Anterior cingulate cortex (tissue), 58 donors: ENCODE measurements at places on chromosomes 2 and 18.

DNA sequence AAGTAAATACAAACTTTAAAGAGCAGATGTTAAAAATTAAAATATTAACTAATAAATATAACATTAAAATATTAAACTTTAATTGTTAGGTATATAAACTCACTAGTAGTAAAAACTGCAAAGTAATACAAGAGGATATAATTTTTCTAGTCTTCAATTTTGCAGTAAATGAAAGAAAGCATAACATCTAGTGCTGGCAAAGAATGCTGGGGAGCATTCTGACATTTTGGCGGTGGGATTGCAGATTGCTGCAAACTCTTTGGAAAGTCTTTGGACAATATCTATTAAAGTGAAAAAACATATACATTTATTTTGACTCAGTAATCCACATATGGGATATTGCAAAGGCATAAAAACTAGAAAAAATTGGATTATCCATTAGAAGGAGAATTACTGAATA is 175.0 kb downstream of the GCA start:
- no peak for DNase-seq

DNA sequence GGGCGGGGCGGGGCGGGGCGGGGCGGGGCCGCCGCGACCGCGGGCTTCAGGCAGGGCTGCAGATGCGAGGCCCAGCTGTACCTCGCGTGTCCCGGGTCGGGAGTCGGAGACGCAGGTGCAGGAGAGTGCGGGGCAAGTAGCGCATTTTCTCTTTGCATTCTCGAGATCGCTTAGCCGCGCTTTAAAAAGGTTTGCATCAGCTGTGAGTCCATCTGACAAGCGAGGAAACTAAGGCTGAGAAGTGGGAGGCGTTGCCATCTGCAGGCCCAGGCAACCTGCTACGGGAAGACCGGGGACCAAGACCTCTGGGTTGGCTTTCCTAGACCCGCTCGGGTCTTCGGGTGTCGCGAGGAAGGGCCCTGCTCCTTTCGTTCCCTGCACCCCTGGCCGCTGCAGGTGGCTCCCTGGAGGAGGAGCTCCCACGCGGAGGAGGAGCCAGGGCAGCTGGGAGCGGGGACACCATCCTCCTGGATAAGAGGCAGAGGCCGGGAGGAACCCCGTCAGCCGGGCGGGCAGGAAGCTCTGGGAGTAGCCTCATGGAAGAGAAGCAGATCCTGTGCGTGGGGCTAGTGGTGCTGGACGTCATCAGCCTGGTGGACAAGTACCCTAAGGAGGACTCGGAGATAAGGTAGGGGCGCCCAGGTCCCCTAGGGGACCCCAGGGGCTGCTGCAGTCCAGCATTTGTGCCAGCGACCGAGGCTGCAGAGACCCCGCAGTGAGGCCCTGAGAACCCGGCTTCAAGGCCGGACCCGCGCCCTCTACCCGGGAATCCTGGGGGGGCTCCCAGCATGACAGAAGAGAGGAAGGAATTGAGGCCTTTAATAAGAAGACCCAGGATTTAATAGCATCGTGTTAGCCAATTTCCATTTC is at the start of gene KHK:
TSS of gene KHK (plus strand) at position 49 of the 870 bp plus-strand sequence. CDS start at position 537, 488 bp downstream.
- no peak for DNase-seq

- DNase-seq, result no peak
These were observed 94.0 kb downstream of the AQP4 start for GRCh38 chr18:26771524-26771923.

DNA sequence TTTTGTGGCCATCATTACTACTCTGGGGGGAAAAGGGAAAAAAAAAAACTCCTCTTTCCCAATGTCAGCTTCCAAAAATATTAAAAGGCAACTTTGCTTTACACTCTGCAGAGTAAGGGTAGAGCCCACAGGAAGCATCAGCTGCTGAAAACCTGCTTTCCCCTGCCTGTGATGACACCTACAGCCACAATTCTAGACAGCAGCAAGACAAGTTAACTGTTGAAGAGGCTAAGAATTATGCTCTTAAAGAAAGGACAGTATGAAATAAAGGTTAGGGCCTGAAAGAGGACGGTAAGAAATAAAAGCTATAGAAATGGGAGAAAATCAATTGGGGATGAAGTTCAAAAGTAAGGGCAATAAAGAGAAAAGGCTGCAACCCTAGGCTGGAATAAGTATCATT is 3.0 kb downstream of the PDE11A start:
- no peak for DNase-seq

GRCh38 chr2:241795021-241795999 is 13.7 kb upstream of the NEU4 start:
- no peak for DNase-seq

DNA sequence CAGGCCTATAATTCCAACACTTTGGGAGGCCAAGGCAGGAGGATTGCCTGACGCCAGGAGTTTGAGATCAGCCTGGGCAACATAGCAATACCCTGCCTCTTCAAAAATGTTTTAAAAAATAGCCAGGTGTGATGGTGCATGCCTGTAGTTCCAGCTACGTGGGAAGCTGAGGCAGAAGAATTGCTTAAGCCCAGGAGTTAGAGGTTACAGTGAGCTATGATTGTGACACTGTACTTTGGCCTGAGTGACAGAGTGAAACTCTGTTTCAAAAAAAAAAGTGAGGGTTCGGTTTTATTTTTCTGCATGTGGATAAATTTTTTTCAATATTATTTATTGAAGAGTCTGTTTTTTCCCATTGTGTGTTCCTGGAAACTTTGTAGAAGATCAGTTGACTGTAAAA is 208.1 kb downstream of the SLC4A3 start:
- DNase-seq, result no peak

- no peak for DNase-seq
These were observed 89.7 kb downstream of the KCTD1 start for GRCh38 chr18:26458526-26459232.

DNA sequence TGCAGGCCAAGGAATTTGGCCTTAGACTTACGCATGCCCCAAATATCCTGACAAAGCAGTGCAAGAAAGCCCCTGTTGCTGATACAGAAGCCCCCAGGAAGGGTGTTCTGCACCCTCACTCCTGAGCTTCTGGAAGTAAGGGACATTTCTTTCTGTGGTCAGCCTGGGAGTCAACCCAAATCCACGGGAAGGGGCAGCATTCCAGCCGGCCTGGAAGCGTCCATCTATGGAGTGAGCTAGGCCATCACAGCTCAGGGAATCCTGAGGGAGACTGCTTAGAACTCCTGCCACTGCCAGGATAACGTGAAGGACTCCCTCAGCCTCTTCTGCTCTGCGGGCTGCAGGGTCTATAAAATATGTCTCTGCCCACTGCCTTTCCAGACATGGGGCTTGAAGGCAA is 173.9 kb downstream of the ANAPC1 start:
- DNase-seq, result no peak

DNA sequence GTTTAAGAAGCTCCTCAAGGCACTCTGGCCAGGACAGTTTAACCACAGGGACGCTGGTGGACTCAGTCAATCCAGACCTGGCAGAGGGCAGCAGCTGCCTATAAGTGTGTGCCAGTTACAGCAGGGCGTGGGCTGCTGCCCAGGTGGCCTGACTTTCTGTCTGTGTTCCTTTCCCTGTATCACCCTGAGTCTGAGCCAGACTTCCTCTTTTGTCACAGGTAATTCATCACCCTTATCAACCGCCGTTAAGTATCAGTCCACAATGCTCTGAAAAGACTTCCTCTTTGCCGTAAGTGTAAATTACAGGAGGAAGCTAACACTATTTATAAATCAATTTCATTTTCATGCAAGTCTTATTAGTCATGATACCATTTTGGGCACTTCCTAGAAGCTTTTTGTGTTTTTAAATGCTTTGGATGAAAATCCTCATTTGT is 7.0 kb downstream of the LPIN1 start:
- DNase-seq, result no peak

GRCh38 chr2:159004849-159005248 is 36.4 kb downstream of the TANC1 start:
- DNase-seq, result no peak

- no peak for DNase-seq
These were observed 171.1 kb upstream of the SKOR2 start for GRCh38 chr18:47422524-47422923.

GRCh38 chr2:46187112-46187618 is 110.0 kb upstream of the EPAS1 start:
- no peak for DNase-seq

DNA sequence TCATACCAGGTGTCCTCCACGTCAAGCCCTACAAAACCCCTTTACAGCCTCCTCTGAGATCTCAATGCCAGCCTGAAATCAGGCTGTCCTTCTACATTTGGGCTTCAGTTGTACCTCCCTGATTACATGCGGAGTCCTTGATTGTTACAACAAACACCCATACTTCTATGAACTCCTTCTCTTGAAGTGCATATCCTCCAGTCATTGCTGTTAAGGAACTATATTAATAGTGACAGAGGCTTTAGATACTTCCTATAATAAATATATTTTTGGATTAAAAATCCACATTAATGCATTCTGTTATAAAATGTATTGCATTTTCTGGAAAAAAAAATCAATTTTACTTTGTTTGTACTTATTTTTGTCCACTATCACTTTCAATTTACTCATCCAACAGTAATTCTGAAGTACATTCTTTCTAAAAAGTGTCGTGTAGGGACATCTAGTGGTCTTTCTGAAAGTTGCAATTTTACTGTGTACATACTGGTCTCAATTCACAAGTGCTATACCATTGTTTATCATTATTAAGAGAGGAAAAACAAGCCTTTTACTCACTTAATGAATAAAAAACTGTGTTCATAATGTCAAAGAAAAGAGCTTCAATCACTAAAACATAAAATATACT is 316.4 kb downstream of the DSEL start:
- DNase-seq, result no peak

DNA sequence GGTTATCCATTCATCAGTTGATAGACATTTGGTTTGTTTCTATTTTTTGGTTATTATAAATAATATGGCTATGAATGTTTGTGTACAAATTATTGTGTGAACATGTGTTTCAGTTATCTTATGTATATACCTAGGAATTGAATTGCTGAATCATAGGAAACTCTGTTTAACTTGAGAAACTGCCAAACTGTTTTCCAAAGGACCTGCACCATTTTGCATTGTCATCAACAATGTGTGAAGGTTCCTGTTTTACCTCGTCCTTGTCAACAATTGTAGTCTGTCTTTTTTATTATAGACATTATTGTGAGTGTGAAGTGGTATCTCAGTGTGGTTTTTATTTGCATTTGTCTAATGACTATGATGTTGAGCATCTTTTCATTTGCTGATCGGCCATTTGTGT is 17.1 kb downstream of the PDK1 start:
- no peak for DNase-seq

DNA sequence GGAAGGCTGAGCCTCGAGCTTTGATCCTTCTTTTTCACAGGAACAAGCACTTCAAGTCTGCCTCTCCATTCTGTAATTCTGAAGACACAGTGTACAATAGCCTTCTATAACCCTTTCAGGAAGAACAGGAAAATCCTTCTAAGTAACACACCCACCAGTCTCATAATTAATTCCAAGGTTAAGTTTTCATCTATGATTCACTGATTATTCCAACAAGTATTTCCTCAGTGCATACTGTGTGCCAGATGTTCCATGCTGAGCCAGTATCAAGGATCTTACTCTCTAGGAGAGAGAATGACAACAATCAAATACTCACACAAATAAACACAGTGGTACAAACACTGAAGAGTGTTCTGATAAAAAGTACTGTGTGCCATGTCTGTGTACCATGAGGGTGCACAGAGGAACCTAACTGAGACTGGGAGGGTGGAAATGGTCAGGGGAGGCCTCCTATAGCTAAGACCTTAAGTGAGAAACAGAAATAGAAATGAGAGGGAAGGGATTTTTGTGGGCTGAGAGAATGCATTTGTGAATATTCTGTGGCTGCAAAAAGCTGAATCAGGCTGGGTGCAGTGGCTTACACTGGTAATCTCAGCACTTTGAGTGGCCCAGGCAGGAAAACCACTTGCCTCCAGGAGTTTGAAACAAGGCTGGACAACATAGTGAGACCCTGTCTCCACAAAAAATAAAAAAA is 7.3 kb upstream of the MTLN start:
- no peak for DNase-seq

GRCh38 chr2:20241973-20242726 is 17.2 kb upstream of the SDC1 start:
- no peak for DNase-seq

DNA sequence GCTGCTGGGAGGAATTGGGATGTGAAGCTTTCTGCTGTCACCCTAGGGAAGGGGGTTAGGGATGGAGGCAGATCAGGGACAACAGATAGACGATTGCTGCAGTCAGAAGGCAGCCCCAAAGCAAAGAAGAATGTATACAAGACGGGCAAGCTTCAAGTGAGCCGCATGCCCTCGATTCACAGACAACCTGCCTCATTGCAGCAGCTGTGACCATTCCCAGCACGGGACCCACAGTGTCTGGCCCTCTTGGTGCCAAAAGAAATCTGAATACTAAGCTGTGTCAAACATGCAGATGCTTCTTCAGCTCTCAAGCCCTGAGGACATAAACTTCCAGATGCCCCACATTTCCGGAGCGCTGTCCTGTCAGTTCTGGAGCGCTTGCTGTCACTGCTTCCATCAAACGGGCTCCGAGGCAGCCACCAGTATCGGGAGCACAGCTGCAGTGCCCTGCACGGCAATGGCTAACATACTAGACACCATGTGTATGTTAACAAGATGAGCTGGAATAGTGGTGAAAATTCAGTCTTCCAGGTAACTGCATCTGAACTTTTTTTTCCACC is 33.8 kb downstream of the PRELID3A start:
- DNase-seq, result no peak

GRCh38 chr2:72153924-72154323 is 6.3 kb upstream of the CYP26B1 start:
- no peak for DNase-seq

DNA sequence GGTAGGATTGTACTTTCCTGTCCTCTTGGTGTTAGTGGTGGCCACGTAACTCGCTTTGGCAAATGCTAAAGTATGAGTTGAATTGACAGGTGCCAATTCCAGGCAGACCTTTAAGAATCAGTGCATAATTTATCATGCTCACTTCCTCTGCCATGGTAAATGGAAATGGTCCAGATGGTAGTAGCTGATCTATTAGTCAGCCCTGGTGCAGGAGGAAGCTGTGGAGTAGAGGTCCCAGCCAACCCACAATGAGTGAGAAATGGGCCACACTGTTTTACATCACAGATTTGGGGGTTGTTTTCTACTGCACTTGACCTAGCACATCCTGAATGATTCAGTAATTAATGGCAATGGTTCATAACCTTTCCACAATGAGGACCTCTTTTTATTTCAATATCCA is 104.4 kb downstream of the RGPD3 start:
- no peak for DNase-seq

DNA sequence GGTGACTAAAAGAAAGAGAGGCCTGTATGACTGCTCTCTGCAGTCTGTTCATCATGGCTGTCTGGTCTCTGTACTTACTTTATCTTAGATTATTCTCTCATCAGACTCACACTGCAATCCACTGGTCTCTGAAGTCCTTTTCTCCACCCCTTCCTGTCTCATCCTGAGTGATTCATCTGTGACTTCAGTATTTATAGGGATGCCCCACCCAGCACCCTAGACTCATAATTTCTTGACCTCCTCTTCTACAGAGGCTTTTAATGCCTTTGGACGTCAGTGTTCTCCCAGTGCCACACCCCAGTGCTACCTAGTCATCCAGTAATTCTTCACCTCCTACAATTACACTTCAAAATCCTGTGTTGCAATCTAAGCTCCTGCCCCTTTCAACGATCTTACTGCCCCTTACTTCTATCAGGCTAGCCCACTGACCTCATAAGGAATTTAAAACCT is 14.9 kb upstream of the ITPRID2 start:
- DNase-seq, result no peak
